ENCODE measurements at places on chromosomes 2 and 18.

- no peak for DNase-seq
These were observed 281.3 kb downstream of the TDRD15 start for GRCh38 chr2:21404827-21405625.

- no peak for DNase-seq
These were observed 127.3 kb downstream of the DNER start for GRCh38 chr2:229586746-229587705.

DNA sequence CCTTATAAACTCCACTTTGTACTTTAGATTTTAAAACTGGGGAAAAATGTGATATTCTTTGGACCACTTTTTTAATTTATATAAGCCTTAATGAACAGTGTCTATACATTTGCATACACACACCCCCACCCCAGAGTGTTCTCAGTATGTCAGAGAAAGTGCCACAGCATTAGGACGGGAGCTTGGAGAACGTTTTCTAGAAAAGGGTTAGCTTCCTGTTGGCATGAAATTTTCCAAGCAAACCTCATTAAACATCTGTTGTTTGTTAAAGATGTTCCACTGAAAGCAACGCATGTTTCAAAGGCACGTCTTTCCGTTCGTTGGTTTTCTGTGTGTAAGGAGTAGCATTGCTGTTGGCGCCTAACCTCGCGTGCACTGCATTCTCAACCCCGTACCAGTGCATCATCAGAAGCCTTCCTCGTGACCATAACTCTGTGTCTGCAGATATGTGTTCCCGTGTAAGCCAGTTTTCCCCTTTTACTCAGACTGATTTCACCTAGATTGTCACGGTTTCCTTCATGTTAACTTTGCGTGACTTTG, 228.5 kb downstream of the ALPK2 start:
- no peak for DNase-seq

DNA sequence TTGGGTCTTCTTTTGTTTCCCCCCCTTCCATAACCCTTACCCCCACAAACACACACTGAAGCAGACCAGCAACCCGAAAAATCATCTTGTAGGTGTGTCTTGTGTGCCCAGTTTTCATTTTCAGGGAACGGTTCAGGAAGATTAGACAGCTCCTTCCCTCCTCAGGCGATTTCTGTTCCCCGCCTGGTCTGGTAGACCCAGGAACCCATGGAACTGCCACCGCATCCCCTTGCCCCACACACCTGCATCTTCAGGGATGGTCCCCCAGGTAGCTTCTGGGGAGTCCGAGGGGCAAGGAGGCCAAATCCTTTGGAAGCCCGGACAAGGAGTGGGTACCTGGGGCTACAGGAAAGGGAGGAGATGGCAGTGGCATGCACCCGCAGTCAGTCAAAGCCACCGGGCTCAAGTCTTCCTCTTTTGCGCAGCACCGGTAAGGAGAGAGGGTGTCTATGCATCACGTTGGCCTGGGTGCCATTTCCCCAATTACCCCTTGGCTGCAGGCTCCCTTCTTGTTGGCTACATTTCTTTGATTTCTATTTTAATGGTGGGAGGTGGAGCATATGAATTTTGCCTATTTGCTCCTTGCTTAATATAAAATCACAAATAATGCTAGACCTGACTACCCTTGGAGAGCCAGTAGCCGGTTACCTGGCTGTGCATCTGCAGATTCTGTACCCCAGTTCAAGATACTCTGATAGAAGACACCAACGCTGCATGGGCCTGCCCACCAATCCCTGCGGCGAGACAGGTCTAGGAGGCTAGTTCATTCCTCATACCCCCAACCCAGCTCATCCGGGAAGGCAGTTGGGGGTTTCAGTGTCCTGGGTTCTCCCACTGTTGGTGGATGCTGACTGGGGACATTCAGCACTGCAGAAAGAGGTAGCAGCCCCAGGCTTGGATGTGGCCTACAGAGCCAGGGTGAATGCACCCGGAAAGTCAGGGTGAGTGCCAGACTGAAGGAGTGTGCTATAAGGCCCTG, 30.0 kb upstream of the ATP6V1B1 start:
- DNase-seq, result no peak

GRCh38 chr2:113685471-113685870, 58.4 kb downstream of the RABL2A start:
- DNase-seq, result no peak

DNA sequence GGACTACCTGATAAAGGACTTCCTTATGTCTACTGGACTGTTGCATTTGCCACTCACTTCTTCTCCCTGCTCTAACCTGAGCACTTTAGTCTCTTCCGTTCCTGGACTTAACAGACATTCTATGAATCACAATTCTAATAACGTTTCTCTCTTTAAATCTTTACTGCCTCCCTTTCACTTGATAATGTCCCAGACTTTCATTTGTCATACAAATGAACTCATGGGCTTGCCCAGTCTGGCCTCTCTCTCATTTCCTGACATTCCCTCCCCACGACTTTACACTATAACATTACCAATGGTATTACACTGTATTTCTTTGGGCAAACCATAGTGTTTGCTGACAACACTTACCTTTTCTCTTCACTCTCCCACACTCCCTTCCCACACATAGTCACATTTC, 540.7 kb upstream of the TMEFF2 start:
- DNase-seq, result no peak

DNA sequence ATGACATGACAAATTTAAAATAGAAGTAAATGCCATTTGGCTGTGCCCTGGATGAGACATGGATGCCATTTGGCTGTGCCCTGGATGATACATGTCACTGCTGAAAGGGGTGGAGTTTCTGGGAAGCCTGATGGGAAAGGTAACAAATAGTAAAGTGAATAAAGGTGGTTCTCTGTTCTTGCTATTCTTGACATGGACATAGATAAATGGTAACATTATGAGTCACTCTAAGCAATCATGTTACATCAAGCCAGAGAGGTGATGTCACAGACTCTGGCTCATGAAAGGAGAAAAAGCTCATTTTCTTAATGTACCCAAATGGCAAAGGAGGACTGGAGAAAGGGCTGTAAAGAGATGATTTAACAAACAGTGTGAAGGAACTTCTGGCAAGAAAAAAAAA, 86.4 kb downstream of the EML6 start:
- no peak for DNase-seq

DNA sequence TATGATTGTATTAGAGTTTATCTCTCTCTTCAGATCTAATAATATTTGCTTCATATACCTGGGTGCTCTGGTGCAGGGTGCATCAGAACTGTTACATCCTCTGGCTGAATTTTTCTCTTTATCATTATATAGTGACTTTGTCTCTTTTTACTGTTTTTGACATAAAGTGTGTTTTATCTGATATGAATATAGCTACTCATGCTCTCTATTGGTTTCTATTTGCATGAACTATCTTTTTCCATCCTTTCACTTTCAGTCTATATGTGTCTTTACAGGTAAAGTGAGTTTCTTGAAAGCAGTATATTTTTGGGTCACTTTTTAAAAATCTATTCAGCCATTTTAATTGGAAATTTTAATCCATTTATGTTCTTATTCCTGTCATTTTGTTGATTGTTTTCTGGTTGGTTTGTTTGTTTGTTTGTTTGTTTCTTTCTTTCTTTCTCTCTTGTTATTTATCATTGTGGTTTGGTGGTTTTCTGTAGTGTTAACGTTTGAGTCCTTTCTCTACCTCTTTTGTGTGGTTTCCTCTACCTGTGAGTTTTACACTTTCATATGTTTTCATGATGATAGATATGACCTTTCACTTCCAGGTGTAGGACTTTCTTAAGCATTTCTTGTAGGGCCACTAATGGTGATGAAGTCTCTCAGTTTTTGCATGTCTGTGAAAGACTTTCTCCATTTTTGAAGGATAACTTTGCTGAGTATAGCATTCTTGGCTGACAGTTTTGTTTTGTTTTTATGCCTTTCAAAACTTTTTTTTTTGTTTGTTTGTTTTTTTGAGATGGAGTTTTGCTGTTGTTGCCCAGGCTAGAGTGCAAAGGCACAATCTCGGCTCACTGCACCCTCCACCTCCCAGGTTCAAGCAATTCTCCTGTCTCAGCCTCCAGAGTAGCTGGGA, 54.9 kb downstream of the CCNT2 start:
- DNase-seq, result no peak

DNA sequence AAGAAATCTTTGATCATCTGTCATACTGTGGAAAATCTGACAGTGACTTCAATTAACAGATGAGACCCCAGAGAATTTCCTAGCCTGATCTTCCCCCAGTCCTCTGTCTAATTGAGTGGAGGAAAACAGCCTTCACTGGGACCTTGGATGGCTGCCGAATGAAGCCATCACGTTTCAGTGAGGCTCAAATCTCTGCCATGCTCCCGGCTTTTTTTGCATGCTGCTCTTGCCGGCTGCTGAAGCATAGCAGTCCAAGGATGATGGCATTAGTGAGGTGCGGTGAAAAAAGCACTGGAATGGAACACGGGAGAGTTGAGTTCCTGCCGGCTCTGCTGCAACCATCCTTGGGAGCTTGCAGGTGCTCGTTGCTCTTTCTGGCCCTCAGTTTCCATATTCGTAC, 430.5 kb downstream of the SLC4A3 start:
- DNase-seq, result no peak

All from effector CD4-positive, alpha-beta T cell (primary cell).